ENCODE measurements at places on chromosomes 7 and 10.

DNA sequence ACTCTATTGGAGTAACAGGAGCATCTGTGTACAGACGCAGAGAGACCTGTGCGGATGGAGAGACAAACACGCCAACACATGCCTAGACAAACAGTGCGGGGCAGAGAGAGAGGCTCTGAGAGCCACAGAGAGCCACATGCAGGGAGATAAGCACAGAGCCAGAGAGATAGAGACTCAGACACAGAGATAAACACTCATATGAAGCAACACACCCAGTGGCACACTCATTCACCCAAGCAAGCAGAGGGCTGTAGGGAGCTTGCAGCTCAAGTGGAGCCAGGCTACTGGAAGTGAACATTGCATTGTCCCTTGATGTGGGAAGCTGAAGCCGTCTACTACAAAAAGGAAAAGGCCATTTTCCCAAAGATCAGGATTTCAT, 46.6 kb upstream of the PODXL start:
- DNase-seq = no peak

DNA sequence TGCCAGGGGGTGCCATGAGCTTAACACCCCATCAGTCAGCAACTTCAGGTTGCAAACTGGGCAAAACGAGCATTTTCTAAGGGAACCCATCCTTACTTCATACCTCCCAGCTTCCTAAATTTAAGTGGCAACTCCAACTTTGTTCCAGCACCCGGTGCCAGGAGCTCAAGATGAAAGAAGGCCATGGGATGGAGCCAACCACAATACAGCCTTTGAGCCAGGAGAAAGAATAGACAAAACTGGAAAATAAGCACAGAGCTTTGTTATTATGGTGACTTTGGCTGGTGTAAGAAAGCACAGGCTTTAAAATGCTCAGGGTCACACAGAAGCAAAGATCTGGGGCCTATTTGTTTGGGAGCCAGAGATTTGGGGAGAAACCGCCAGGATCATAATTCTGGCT, 388.7 kb upstream of the MGMT start:
- DNase-seq = no peak

- no peak for DNase-seq
Measured at GRCh38 chr10:49760789-49761188, 1.3 kb downstream of the OGDHL start.

GRCh38 chr10:32548208-32548607, 102.3 kb downstream of the CCDC7 start:
- no peak for DNase-seq

- no peak for DNase-seq
Measured at GRCh38 chr10:22723343-22723779, 9.0 kb upstream of the PIP4K2A start.

DNA sequence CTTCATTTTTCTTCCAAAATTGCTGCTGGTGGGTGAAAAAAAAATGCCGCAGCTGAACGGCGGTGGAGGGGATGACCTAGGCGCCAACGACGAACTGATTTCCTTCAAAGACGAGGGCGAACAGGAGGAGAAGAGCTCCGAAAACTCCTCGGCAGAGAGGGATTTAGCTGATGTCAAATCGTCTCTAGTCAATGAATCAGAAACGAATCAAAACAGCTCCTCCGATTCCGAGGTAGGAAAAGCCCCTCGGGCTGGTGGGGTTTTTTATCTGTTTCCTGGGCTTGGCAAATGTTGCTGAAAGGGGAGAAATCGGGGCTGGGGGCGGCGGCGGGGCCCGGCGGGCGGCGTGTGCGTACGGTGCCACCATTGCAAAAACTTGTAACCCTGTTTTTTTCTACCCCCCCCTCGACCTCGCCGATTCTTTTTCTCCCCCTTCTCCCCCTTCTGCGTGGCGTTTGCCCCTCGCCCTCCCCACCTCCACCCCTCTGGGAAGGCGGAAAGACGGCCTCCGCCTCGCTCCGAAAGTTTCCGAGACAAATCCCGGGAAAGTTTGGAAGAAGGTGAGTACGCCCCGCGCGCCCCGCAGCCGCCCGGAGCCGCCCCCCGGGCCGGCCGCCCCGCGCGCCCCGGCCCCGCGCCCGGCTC, 789 bp downstream of the TCF7L2 start:
- DNase-seq = no peak

DNA sequence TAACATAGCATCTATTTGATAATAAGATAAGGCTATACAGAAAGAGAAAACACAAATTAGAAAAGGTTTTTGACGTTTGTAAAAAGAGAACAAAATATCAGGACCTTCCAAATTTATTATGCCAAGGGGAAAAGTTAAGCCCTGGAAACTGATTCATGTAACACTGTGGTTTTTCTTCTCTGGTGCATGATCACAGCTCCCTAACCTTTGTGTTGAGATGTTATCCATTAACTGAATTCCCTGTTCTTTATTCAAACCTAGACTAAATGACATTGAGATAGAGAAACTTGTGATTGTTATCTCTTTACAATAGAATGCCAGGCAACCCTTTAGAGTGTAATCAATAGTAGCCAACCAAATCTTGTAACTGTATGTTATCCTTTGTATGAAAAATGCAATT, 141.5 kb upstream of the NRG3 start:
- no peak for DNase-seq

DNA sequence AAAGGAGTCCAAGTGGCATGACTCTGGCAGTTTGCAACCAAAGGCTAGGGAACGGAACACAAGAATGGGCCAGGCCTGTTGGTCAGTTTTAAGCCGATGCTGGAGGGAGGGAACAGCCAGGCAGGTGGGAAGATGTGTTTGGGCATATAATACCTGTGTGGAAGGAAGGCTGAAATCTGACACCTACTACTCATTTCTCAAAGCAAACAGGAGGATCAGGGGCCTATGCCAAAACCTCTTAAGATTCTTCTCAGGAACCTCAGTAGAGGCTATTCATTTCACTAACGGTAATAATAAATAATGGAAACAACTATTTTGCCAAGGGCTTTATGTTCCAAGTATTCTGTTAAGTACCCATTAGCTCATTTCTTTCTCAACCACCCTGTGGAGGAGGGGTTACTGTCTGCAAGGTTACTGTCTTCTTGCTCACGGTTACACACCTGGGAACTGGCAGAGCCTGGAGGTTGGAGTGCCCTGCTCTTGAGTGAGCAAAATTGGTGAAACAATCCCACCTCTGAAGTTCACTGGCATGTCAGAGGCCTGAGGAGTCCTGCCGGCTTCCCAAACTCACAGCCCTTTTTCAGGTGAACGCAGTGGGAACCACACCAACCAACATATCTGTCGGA, 35.5 kb downstream of the GOT1 start:
- DNase-seq = no peak

- no peak for DNase-seq
Measured at GRCh38 chr7:45033931-45034290, 33.9 kb downstream of the CCM2 start.

DNA sequence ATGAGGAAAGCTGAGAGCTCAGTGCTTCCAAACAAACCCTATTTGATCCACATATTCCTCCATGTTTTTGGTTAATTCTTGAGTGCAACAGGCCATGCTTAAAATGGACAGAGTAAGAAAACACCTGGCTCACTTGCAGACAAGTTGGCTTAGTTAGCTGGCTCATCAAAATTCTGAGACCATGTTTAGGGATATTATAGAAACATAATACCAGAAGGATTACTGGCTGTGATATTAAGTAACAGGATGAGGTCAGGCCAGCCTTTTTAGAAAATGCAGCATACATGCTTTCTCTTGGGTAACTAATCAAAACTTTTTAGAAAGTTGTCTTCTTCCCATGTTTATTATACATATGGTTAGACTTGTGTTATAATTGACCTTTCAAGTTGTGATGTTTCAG, 867.2 kb upstream of the LRRTM3 start:
- no peak for DNase-seq

- no peak for DNase-seq
Measured at GRCh38 chr10:103725242-103725641, 130.1 kb downstream of the SH3PXD2A start.

DNA sequence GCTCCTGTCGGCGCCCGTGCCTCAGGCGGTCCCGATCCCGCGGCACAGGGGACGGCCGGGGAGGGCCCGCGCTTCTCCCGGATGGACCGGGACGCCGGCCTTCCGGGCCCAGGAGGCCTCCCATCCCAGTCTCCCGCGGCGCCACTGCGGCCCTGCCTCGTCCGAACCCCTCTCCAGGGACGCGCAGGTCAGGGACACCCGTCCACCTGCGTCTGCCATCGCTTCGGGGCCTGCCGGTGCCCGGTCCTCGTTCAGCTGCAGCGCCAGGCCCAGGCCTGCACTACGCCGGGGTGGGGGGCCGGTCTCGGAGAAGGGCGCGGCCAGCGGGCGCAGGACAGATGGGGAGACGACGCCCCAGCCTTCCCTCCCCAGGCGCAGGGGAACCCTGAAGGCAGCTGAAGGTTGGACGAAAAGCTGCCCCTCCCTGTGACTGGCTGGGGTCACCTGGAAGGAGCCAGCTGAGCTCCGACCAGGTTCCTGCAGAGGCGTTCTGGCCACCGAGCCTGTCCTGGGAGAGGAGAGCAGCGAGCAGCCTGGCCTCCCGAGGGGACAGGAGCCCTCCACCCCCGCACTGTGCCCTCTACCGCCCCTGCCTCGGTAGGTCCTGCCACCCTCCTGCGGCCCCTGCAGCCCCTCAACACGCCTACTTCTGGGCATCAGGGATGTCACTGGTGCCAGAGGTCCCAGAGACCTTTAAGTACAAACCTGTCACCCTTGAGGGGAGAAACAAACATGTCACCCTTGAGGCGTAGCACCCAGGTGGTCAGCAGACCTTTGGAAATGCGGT, 84.3 kb downstream of the LANCL2 start:
- DNase-seq = no peak

DNA sequence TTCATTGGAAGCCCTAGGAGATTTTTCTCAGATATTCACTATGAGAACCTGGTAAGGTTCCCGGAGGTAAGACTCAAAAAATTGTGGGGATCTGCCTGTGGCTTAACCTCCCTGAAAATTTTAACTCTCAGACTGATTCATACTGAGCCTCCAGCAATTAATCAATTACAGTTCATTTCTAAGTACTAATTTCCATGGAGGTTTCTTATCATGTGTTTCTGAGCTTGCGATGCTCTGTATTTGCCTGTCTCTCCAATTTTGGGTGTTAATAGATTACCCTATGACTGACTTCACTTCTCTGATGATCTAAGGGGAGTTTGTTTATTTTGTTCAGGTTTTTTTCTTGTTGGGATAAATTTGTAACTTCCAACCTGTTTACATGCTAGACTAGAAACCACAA, 215.4 kb upstream of the TMEM196 start:
- no peak for DNase-seq

DNA sequence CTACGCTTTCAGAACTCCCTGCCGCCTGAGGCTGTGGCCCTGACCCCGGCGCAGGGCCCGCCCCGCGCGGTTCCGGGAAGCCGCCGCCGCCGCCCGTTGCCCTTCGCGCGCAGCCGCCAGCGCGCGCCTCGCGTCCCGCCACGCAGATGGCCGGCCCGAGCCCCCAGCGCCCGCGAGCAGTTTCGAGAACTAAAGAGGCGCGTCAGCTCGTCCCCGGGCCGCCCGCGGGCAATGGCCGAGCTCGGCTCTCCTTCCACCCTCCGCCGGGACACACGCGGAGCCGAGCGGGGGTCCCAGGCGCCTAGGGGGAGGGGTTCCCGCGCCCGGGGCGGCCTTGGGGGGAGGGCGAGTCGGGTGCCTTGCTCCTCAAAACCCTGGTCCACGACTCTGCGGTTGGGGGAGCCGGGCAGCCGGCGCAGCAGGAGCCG, 1.8 kb downstream of the HNRNPF start:
- peak; percentile 42 for DNase-seq

DNA sequence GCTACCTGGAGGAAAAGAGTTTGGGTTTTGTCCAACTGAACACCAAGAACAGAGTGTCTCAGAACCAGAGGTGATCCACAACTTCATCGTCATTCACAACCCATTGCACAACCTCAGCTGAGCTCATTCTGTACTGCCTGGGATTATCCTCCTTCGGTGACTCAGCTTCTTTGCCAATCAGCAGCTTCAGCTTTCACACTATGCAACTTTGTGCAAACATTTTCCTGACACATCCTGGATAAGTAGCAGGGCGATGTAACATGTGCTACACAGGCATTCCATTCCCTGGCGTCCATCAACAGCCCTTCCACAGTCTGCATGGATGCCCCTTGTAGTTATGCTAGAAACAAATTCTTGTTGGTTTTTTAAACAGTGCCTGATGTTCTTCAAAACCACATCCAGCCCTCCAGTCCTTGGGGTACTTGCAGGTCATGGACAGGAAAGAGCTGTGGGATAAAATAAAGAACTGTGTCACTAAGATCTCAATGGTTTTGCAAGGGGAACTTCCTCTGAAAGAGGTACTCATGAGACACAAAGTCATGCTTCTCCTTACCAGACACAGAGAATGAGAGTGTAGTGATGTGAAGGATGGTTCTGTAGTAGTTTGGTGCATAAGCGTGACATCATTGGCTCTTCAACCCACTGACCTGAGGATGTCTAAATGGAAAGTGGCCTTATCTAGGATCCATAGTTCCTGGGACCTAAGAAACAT, 478.5 kb downstream of the KIF20B start:
- DNase-seq = no peak

GRCh38 chr7:120869700-120870099, 11.8 kb upstream of the TSPAN12 start:
- DNase-seq = no peak

GRCh38 chr10:67140641-67141040, 214.8 kb downstream of the LRRTM3 start:
- no peak for DNase-seq

DNA sequence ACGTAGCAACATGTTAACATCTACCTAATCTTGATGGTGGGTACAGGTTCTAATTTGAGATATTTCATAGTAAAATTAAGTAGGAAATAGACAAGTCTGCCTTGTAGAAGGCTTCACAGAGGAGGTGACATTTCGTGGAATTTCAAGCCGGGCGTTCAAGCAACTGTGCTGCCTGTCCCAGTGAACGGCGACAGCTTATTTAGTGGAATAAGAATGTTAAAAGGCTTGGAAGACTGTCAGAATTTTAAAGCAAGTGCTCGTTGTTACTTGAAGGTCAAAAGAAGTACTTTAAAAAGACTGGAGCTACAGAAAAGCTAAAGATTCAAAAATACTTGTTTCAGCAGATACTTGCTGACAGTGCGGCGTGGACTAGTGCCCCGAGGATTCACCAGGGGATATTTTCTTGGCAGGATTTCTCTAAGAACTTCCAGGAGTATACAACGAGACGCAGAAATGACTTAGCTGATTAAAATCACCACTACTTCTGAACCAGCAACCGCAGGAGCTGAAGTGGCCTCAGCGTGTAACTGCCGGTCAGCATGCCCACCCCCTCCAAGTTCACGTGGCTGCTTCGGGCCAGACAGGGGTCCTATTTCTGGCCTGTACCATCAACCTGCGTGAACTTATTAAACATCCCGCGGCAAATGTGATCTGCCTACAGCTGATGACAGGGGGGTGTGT, 46.5 kb downstream of the CTBP2 start:
- no peak for DNase-seq

DNA sequence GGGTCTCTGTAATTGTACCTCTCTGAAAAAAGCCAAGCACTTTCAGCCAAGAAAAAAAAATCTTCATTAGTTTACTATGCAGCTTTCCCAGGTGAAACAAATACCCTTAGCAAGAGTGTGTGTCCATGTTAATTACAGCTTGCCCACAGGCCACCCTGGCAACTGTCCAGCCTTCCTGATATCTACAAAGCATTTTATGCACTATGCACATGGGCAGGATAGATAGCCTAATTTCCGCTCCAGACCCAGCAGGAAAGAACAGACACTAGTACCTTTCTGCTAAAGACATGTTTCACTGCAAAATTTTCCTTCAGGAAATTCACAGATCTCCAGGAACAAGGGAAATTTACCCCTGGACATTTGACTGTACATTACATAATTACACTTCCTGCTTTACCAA, 24.4 kb downstream of the CACNA2D1 start:
- DNase-seq = no peak

- no peak for DNase-seq
Measured at GRCh38 chr10:132597654-132598053, 60.1 kb downstream of the INPP5A start.
